ENCODE measurements at places on chromosomes 5 and 9. TPM values are rescaled to one million over a fixed set of nuclear protein-coding genes. Genes with fewer than 3 reads are reported as not detected.

DNA sequence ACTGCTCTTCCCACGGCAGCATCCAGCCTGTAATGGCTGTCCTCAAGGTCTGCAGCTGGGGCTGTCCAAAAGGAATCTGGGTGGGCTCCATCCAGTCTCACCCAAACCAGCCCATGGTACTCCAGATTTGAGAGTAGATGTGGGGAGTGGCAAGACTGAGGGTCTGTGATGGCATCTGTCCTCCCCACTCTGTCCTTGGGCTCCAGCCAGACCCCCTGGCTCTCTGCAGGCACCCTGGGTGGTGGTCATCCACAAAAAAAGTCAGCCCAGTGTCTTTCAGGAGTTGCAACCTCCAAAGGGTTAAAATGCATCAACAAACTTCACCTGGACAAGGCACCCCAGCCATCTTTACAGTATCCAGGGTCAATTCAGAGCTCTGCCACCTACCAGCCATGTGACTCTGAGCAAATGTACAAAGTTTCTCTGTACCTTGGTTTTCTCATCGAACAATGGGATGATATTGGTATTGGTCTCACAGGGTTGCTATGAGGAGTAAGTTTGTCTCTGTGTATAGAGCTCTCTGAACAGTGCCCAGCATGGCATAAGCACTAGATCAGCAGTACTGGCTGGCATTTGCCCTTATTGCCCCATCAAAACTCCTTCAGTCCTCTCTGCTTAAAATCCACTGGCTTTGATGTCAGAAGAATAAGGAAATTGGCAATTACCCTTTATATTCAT, 7.3 kb upstream of the S1PR3 start:
- no peak for DNase-seq

DNA sequence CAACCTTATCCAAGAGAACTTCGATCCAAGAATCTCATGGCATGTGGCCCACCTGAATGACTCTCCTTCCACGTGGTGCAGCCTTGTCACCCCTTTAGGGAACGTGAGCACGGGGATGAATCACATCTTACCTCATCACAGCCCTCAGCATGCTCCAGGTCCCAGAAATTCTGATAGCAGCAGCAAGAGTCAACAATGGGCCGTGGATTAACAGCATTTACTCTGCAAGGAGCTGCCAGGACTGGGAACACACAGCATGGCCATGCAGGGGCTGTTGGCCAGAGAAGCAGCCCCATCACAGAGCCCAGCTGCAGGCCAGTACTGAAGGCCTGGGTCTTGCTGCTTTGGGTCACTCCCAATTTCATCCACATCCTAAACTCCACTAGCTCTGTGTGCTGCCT, 150.4 kb downstream of the C5orf15 start:
- DNase-seq, result no peak

DNA sequence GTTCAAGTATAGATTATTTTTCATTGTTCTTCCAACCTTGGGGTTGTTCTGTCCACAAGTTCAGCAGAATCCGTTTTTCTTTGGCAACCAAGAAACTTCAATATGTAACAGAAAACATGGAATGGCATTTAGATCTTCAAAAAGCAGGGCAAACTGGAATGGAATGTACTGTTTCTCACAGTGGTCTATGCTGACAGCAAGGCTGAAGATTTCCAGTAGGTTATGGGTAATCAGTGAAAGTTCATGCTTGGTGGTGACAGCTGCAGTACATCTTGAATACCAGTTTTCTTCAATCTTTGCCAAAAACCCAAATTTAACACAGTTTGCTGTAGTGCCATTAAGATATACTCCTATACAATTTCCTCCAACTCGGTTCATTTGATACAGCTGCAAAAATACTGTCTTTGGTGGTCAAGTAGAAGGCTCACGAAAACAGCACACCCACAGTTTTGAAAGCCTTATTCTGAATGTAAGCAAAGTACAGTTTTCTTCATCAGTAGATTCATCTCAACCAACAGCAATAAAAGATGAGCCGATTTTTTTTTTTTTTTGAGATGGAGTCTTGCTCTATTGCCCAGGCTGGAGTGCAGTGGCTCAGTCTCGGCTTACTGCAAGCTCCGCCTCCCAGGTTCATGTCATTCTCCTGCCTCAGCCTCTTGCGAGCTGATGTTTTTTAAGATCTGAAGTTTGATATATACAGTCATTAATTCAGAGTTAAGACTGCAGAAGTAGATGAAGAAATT, 4.9 kb downstream of the TRIM52 start:
- DNase-seq, result no peak

CMBL gene
- polyA plus RNA-seq, result 60.2 TPM

PCDHAC2 gene
- polyA plus RNA-seq, result 0.45 TPM

SCAI gene
- 11.7 TPM for polyA plus RNA-seq

PCDHB14 gene
- polyA plus RNA-seq, result 8.7 TPM

All from right renal pelvis (tissue), 4 donors.